Activated T-helper 17 cell treated with anti-CD3 and anti-CD28 coated beads, Interleukin-2, amount 50 U/mL, for 72 hours (primary cell): ENCODE measurements at places on chromosomes 6 and 20.

- no peaks in the 10 kb centered on the region for H3K27me3 ChIP-seq
- peaks cover 5% of the 10 kb centered on the region for H3K4me1 ChIP-seq
- ATAC-seq, result no peak
- no peak overlapping the region for H3K4me3 ChIP-seq
- peak overlapping the region; percentile 54 for H3K27ac ChIP-seq
Measured at GRCh38 chr20:50584687-50585086, 74.5 kb downstream of the PTPN1 start.

DNA sequence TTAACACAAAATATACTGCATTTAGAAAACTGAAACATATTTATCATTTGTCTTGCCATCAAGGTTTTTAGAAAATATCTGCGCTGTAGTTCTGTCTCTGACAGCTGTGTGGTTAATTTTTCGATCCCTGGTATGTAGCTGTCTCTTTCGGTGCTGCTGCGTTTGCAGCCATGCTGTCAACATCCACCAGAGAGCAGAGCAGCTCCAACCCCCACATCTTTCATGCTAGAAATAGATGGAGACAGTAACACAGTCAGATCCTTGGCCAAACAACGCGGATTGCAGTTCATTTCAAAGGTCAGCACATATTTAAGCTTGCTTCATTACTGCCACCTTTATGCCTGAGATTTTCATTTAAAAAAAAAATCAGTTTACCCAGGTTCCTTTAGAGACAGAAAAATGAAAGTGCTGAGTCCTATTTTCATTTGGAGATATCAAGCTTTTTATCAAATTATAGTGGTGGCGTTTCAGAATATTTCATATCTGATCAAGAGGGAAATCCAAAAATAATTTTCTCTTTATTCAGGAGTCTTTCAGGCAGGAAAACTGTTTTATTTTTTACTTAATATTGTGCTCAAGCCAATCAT is 157.7 kb upstream of the MMS22L start:
- H3K4me1 ChIP-seq, result no peaks in the 10 kb centered on the region
- H3K4me3 ChIP-seq, result no peak overlapping the region
- peaks cover 4% of the 10 kb centered on the region for H3K27me3 ChIP-seq
- H3K36me3 ChIP-seq, result no peaks in the 10 kb centered on the region
- ATAC-seq, result no peak

DNA sequence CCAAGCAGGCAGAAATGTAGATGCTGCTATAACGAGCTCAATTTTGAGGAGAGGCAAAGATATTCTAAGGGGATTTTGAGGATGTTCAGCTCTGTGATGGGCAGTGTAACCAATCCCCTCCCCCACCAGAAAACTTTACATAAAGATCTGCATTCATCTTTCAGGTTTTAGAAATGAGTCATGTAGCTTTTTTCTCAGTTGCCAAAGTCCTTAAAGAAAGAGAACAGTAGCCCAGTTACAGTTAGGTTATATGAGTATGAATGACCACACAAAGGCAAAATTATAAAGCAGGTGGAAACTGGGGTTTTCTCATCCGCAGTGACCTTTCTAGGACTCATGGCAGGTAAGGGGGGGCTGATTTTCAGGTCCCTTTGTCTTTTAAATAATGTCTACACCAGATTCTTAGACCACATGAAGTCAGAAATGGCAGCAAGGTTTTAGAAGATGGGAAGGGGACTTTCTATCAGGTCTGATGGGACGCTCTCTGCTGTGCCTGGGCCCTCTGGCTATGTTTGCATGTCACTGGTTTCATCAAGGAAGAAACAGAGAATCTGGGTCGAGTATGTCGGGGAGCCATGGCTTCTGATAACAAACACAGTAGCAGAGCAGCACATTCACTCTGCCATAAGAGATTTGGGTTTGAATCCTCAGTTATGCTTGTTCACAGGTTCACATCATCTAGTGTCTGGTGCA is 94.7 kb downstream of the CLIC5 start:
- H3K27ac ChIP-seq, result peak overlapping the region; percentile 99
- peak; percentile 41 for ATAC-seq
- peak overlapping the region; percentile 77 for H3K4me3 ChIP-seq
- peaks cover 37% of the 10 kb centered on the region for H3K4me1 ChIP-seq

DNA sequence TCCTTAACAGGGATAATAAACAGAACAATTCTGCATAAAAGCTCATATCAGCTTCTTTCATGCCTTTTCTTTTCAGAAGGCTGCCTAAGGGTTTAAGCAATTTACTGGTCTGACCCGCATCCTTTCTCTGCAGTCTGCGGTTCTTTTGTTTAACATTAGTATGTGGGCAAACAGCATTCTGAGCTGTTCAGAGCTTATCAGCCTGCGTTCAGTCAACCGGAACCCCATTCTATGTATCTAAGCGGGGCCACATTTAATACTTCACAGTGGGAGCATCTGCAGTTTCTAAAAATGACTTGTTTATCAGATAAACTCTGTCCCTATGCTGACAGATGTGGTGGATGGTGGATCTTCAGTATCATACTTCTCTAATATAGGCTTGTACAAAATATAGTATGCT is 758.9 kb upstream of the MMS22L start:
- no peak overlapping the region for H3K4me3 ChIP-seq
- no peaks in the 10 kb centered on the region for H3K4me1 ChIP-seq
- H3K27me3 ChIP-seq, result no peaks in the 10 kb centered on the region
- no peak for ATAC-seq

DNA sequence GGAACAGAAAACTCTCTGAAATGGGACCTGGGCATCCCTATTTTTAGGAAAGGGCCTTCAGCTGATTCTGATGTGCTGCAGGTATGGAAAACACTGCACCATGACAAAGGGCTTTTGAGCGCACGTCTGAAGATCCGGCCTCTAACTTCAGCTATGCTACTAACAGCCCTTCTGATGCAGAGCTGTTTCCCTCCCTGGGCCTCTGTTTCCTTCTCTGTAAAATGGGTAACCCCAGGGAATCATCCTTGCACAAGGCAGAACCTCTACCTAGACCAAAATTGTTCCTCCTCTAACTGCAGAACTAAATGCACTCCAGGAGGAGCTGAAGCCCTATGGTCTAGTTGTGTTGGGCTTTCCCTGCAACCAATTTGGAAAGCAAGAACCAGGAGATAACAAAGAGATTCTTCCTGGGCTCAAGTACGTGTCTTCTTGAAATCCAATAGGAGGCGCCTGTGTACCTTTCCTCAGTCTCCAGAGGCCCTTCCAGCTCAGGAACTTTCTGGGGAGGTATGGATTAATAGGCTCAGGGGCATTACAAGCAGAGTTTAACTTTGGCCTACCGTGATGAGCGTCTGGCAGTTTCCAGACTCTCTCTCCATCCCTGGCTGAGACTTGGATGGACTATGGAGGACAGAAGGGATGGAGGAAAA is 5.9 kb downstream of the GPX5 start:
- no peak overlapping the region for H3K27ac ChIP-seq
- no peak overlapping the region for H3K4me3 ChIP-seq
- peaks cover 29% of the 10 kb centered on the region for H3K27me3 ChIP-seq
- no peaks in the 10 kb centered on the region for H3K36me3 ChIP-seq
- H3K4me1 ChIP-seq, result no peaks in the 10 kb centered on the region

- no peaks in the 10 kb centered on the region for H3K36me3 ChIP-seq
- H3K27ac ChIP-seq, result no peak overlapping the region
- H3K4me1 ChIP-seq, result no peaks in the 10 kb centered on the region
- ATAC-seq, result no peak
- H3K4me3 ChIP-seq, result no peak overlapping the region
Measured at GRCh38 chr6:133769463-133769862, 119.5 kb upstream of the TCF21 start.

DNA sequence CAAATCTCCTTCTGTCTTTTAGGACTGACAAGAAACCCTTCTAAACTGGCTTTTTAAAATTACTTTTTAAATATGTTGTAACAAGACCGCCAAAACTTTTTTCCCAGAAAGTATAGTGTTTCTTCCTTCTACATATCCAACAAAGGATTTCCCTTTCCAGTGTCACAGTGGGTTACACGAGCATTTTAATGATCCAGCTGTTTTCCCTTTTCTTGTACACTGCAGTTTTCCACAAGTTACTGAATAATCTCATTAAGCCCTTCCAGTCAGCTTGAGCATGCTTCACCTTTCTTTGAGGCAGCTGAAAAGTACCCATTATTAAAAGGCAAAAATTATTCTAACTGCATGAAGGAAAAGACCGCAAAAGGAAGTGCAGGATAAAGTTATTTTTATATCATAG is 48.6 kb downstream of the CD24 start:
- no peaks in the 10 kb centered on the region for H3K36me3 ChIP-seq
- ATAC-seq, result no peak
- no peaks in the 10 kb centered on the region for H3K4me1 ChIP-seq
- no peak overlapping the region for H3K4me3 ChIP-seq

- no peak overlapping the region for H3K4me3 ChIP-seq
- no peak overlapping the region for H3K27ac ChIP-seq
- H3K36me3 ChIP-seq, result no peaks in the 10 kb centered on the region
- no peaks in the 10 kb centered on the region for H3K4me1 ChIP-seq
Measured at GRCh38 chr20:49571553-49571835, 3.6 kb upstream of the PTGIS start.

DNA sequence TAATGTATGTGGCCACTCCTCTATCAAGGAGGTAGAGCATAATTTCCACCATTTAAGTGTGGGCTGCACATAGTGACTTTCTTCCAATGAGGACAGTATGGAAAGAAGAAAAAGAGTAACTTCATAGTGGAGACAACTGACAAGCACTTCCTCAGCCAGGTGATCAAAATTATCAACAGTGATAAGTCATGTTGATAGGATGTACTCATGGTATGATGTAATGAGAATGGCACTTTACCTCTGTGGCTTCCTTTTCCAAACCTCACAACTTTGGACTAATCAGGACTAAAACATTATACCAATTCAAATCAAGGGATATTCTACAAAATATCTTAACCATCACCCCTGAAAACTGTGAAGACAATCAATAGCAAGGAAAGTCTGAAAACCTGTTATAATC is 302.3 kb upstream of the CITED2 start:
- no peak overlapping the region for H3K27ac ChIP-seq
- H3K4me1 ChIP-seq, result no peaks in the 10 kb centered on the region
- H3K27me3 ChIP-seq, result no peaks in the 10 kb centered on the region
- ATAC-seq, result no peak
- no peak overlapping the region for H3K4me3 ChIP-seq

DNA sequence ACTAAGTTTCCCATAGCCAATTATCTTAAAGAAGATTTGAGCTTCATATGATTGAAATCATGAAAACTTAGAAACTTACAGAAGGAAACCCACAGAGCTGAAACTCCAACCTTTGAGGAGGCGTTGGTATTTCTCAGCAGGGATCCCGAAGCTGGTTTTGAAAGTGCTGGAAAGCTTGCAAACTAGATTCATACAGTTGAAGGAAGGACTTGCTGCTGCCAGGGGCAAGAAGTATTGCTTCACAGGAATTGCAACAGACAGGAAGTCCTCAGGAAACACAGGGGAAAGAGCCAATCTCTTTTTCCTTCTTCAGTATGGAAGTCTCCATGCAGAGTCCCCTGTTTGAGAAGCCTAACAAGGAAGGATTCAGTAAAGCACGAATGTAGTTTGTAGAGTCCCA is 419.7 kb downstream of the CD109 start:
- H3K36me3 ChIP-seq, result no peaks in the 10 kb centered on the region
- ATAC-seq, result no peak
- no peak overlapping the region for H3K27ac ChIP-seq
- no peaks in the 10 kb centered on the region for H3K4me1 ChIP-seq

GRCh38 chr6:142822842-142823241 is 122.1 kb downstream of the HIVEP2 start:
- peak overlapping the region; percentile 99 for H3K27ac ChIP-seq
- peak; percentile 5 for ATAC-seq
- peak overlapping the region; percentile 89 for H3K4me3 ChIP-seq
- H3K27me3 ChIP-seq, result no peaks in the 10 kb centered on the region
- H3K4me1 ChIP-seq, result peaks cover 49% of the 10 kb centered on the region

DNA sequence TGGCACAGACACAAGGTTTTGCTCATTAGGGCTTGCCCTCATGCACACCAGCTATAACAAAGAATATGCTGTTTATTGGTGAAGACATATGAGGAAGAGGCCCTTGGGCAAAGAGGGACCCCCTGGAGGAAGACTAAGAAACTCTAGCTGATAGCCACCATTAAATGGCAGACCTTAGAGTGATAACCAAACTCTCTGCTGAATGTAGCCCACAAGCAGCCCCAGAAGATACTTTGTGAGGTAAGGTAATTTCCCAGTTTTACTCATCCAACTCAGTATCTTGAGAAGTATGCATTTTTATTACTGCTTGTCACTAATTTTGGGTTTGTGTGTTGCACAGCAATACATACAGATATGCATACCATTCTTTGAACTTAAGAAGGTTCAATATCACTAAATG is 563.3 kb downstream of the DOK5 start:
- no peaks in the 10 kb centered on the region for H3K36me3 ChIP-seq
- H3K4me3 ChIP-seq, result no peak overlapping the region

DNA sequence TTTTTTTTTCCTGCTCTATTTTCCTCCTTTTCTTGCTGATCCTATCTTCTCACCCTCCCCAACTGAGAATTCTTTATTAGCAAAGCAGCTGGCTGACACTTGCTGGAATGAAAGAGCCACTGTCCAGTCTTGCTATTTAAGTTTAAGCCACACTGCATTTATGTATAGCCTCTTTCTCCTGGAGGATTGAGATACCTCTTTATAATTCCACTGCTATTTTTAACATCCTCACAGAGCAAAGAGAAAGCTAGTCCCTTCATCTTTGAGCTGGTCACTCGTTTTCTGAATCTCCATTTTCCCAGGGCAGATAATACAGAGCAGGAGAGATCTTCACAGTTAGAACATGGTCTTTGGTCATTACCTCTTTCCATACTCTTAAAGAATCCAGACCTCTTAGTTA is 36.0 kb upstream of the EEF1A1 start:
- ATAC-seq, result no peak
- peaks cover 5% of the 10 kb centered on the region for H3K4me1 ChIP-seq
- no peak overlapping the region for H3K27ac ChIP-seq
- H3K27me3 ChIP-seq, result no peaks in the 10 kb centered on the region
- no peaks in the 10 kb centered on the region for H3K36me3 ChIP-seq

DNA sequence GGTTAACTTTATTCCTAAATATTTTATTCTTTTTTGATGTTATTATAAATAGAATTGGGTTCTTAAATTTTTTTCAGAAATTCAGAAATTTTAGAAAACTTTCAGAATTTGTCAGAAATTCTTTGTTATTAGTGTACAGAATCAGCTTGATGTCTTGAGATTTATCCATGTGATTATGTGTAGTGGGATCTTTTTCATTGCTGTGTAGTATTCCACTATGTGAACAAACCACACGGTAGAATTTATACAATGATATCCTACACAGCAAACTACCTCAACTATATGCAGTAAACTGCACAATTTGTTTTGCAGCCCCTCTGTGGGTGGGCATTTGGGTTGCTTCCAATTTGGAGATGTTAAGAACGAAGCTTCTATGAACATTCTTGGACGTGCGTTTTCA is 43.9 kb downstream of the PACSIN1 start:
- H3K27me3 ChIP-seq, result peaks cover 19% of the 10 kb centered on the region
- H3K4me1 ChIP-seq, result no peaks in the 10 kb centered on the region
- no peaks in the 10 kb centered on the region for H3K36me3 ChIP-seq
- H3K27ac ChIP-seq, result no peak overlapping the region

DNA sequence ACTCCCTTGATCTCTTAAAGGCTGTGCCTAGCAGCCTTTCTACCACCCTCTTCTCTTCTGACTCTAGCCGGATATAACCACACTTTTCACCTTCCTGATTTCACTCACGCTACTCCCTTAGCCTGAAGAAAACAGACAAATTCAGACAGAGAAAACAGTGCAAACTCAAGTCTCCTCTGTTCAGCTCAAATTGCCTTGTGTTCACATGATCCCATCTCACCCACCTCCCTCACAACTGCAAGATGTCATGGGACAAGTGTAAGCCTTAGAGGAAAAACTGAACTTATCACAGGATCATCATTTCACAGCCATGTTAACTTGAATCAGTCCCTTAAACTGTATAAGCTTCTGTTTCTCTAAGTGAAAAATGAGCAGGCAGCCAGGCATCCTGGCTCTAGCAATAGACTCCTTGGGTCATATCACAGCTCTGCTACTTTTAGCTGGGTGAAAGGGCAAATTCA is 66.5 kb upstream of the TENT5A start:
- ATAC-seq, result peak; percentile 23
- H3K27ac ChIP-seq, result no peak overlapping the region
- no peaks in the 10 kb centered on the region for H3K36me3 ChIP-seq
- H3K27me3 ChIP-seq, result peaks cover 6% of the 10 kb centered on the region
- no peak overlapping the region for H3K4me3 ChIP-seq
